ENCODE measurements at places on chromosomes 4 and X.

DNA sequence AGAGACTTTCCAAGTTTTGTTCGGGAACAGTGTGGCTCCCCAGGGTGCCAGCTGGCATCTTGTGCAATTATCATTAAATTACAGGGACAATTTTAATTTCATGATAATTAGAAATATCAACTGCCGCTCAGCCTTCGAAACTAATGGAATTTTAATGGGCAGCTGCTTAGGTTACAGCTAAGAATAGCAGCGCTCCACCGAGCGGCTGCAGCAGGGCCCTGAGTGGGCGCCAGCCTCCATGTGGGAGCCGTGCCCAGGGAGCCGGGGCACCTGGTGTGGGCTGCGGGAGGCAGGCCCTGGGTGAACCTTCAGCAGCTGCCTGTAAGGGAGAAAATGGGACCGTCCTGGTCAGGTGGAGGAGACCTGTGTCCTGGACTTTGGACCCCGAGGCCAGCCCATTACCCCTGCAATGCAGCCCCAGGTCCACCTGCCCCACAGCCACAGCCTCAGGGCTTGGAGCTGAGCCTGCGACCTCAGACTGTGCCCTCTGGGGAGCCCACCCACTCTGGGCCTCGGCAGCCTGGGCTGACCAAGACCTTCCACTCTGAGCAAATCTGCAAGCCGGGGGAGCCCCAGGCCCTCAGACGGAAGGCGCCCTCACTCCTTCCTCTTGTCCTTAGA, 21.1 kb downstream of the MSANTD1 start:
- no peak for DNase-seq

DNA sequence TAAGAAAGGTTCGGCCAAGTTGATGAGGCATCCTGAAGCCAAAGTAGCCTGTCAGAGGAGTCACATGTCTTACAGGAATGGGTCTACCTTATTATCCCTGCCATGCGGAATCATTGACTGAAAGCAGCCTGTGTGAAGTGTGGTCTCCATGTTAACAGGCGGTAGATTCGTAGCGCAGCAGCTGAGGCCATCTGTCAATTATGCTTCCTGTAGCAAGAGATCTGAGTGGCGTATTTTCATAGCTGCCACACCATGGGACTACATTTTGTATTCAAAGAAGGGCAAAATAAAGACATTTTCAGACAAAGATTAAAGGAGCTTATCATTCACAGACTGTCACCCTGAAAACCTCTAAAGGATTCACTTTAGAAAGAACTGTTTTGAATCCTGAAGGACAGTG, 11.2 kb upstream of the MED14 start:
- no peak for DNase-seq

DNA sequence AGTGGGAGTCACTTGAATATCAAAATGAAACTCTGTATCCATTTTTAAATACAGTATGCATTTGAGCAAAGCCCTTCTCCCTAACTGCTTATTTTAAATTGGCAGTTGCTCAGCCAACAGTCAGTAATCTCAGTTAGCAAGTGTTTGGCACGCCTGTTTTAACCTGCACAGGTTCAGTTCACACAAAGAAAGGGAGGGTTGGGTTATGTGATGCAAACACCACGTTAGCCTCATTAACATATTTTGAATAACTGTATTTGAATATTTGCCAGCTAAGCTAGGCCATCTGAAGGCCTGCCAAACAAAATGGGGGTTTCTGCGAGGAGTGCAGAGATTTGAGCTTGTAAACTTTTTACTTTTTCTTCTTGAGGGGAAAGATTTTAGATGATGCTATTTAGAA, 19.8 kb downstream of the GAB1 start:
- DNase-seq, result no peak

DNA sequence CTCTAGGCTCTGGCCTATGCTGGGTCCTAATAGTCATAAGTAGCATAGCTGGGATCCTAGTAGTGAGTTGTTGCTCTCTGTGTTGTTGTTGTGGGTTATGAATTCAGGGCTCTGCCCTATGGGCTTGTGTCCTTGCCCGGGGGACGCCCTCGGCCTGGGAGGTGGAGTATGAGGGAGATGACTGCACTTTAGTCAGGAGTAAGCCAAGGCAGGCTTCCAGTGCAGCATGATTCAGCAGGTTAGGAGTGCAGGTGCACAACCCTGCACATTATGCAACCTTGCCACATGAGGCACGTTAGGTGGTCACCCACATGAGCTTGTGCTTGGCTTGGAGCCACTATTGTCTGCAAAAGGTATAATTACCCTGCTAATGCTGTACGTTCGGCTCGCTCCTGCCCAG, 58.4 kb upstream of the CCDC149 start:
- no peak for DNase-seq

DNA sequence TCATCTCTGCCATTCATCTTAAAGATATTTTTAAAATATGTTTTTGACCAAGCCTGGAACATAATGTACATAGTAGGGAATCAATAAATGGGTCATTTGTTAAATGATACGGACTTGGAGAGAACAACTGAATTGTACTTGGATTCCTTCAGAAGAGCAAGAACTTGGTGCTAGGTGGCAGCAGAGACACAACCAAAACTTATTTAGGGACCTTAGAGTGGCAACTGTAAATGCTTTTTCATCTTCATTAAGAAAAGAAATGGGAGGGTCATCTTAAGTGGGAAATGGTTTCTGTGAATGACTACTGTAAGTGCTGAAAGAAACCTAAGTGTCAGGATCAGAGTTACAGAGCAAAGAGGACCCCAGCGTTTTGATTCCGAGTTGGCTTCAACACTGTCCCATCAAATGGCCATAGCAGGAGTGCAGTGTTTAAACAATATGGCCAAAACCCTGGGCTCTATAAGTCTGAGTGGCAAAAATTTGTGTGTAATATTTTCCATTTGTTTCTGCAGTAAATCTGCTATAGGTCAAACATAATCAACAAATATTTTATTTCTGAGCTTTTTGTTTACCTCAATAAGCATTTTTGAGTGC, 213.6 kb downstream of the PALLD start:
- no peak for DNase-seq

DNA sequence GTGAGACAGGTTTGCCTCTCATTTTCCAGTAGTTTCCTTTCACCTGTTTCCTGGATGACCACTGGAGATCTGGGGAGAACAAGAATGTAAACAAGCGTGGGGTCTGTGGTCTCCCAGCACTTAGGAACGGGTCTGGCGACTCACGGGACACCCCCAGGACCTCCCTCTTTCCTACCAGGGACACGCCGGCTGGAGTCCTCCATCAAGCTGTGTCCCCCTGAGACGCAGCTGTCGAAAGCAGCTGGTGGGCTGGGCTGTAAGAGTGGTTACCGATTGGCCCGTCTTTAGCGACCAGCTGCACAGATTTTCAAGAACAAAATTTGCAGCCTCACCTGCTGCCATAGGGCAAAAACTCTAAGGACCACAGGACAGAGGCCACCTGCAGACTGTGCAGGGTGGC, 11.9 kb downstream of the LRPAP1 start:
- no peak for DNase-seq

GRCh38 chr4:176746846-176747245, 45.9 kb downstream of the VEGFC start:
- DNase-seq, result no peak

GRCh38 chr4:78318126-78318525, 233.4 kb upstream of the ANXA3 start:
- DNase-seq, result no peak

DNA sequence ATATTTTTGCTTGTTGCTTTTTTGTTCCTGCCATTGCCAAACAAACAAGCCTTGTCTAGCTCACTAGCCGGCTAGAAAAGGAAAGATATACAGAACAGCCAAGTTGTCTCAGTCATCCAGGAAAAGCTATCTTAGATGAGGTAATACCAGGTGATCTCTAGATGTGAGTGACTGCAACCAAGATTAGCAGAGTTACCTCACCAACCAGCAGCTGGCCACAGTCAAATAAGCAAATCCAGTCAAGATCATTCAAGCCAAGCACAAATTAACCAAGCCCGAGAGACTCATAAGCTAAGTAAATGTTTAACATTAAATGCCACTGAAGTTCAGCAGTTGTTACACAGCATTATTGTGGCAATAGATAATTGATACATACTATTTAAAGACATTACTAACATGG, 108.6 kb downstream of the CENPC start:
- peak; percentile 6 for DNase-seq

DNA sequence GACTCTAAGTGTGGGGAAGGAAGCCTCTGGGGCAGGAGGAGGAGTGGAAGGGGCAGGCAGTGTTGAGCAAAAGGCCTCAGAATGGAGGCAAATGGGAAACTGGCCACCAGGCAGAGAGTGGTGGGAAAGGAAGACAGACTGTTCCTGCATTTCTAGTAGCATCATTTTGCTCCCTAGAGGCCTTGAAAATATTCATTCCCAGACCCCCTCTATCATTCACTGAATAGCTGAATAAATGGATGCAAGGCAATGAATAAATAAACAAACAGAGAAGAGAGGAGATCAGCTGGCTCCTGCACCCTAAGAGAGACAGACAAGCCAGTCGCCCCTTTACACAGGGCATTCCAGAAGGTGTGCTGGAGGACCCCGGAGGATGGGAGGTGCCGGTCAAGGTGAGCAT, 511.9 kb downstream of the BCOR start:
- no peak for DNase-seq

DNA sequence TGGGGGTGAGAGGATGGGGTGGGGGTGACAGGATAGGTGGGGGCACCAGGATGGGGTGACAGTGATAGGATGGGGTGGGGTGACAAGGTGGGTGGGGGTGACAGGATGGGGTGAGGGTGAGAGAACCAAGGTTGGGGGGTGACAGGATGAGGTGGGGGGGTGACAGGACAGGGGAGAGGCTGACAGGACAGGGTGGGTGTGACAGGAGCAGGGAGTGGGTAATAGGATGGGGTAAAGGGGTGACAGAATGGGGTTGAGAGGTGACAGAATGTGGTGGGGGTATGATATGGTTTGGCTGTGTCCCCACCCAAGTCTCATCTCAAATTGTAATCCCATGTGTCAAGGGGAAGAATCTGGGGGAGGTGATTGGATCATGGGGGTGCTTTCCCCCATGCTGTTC, 26.0 kb downstream of the RNF212 start:
- DNase-seq, result no peak

- DNase-seq, result no peak
Measured at GRCh38 chr4:184268584-184269160, 51.0 kb upstream of the ENPP6 start.

DNA sequence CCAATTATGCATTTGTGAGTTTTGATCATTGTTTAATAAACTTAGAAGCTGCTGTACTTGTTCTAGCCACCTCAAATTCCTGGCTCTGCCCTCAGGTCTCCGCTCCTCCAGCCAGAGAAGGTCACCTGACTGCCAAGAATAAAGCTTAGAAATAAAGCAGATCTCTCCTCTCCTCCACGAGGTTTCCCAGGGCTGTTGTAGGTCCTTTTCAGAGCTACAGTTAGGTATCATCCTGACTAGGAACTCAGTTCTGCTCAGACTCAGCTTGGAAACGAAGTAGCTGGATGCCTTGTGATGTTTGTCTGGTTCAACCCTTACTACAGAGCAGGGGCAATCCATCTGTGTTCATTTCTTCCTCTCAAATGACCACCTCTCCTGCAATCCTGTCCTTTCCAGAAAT, 79.1 kb upstream of the RAPGEF2 start:
- DNase-seq, result no peak

GRCh38 chr4:39181520-39181904, 817 bp upstream of the WDR19 start:
- no peak for DNase-seq

- no peak for DNase-seq
Measured at GRCh38 chrX:67289055-67289499, 254.7 kb upstream of the AR start.
